ENCODE measurements at places on chromosomes 12 and 14.
A peak's percentile ranks its signal among the peaks of the same experiment; 100 is the strongest.

DNA sequence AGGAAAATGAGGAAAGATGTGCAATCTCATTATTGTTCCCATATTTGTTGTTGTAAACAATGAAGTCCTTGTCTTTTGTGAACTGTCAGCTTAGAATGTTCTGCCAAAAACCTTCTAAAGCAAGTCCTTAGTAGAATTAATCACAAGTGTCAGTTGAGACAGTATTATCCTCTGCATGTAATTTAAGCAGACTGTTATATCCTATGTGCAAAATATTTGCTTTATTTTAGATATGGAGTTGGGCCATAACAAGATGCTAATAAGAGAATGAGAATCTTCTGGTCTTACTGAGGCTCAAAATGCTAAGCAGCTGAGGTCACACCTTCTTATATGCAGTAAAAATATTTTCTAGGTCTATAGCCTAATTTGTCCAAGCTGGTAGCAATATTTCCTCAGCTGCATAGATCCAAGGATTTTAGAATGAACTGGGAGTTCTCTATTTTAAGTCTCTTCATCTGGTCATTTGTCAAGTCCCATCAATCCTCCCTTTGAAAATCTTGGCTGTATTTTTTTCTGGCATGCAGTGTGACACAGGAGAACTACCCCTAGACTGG, 222.3 kb upstream of the NAV3 start:
- DNase-seq = no peak

GRCh38 chr12:12018454-12018853, 52.3 kb upstream of the BCL2L14 start:
- no peak for DNase-seq

DNA sequence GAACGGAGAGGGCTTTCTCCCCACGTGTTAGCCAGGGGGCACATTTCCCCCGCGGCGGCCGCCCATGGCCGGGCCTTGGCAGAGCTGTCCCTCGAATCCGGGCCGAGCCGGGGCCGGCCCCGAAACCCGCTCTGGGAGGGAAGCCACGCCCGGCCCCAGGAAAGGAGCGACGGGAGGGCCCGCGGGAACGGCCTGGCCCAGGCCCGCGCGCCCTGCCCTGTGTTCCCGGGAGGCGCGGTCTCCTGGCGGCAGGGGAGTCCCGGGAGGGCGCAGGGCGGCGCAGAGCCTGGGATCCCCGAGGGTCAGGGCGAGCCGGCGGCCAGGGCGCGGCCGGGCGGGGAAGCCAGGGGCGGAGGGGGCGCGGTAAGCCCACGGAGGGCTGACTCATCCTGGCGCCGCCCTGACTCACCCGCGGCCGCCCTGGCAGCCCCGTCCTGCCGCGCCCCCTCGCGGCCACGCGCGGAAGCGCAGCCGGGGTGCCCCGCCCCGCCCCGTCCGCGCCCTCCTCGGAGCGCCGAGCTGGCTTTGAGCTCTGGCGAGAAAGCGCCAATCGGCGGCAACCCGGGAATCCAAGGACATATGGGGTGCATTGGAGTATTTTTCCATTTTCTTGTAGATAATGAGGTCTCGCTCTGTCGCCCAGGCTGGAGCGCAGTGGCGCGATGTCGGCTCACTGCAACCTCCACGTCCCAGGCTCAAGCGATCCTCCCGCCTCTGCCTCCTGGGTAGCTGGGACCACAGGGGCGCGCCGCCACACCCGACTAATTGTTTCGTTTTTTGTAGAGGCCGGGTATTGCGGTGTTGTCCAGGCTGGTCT, 31.8 kb upstream of the PLEKHG6 start:
- DNase-seq = peak; percentile 91

DNA sequence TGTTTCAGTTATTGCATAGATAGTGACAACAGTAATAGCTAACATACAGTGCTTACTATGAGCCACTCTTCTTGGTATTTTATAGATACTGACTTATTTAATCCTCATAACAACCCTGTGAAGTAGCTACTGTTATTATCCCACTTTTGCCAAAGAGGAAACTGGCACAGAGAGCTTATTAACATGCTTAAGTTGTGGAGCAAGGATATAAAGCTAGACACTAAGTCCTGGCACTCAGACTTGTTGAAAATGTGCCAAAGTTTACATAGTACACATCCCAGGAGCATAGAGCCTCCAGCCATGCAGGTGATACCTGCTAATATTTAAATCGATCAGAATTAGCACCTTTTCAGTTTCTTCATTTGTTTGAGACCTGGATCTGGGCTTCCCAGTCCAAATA, 41.8 kb downstream of the VEZT start:
- no peak for DNase-seq

DNA sequence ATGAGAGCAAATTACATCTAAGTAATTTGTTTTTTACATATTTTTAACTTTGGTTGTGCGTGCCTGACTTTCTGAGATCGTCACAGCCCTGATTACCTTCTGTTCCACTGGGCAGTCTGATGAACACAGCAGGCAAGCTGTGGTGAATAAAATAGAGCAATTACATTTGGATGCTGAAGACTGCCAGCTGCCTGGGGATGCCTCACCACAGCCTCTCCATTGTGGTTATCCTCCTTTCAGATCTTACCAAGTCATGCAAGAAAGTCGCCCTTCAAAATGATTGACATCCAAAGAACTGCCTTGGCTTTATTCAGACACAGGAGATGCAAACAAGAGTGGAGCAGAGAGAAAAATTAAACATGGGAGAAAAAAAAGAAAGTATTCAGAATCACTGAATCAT, 456.6 kb upstream of the TMPO start:
- no peak for DNase-seq

DNA sequence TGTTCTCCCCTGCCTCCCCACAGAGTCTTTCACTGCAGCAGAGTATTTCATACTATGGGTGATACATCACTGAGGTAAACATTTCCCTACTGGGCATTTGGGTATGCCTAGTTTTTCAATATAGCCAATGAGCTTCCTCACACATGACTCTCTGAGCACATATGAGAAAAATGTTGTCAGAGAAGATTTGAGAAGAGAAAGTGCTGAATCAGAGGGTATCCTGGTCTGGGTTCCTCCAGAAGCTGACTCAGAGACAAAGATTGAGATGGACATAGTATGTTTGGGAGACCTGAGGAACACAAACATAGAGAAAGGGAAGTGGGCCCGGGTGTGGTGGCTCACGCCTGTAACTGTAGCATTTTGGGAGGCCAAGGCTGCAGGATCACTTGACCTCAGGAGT, 12.6 kb downstream of the SLC8B1 start:
- DNase-seq = no peak

DNA sequence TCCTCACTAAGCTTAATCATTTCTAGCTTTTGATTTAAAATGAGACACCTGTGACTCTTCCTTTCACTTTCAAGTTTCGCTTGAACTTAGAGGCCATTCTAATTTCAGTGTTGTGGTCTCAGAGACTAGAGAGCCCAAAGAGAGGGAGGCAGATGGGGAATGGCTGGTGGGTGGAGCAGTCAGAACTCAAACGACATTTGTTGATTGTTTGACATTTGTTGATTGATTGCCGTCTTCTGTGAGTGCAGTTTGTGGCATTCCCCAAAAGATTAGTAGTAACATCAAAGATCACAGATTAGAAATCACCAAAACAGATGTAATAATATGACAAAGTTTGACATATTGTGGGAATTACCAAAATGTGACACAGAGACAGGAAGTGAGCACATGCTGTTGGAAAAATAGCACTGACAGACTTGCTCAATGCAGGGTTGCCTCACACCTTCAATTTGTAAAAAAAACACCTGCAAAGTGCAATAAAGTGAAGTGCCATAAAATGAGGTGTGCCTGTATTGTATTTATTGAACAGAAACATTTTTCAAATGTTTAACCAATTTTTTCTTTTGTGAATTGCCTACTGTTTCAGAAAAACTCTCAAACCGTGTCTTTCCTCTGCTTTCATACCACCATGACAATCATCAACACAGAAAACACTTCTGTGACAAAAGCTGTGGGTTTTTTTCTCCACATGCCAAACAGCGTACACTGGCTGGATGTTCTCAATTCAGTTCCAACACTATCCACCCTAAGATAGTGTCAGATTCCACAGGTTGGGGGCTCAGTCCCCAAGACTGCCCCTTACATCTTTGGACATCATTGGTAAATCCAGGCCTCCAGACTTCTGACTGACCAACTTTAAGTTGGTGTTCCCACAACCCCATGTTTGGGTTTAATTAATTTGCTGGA, 376.3 kb upstream of the RGS6 start:
- DNase-seq = no peak

DNA sequence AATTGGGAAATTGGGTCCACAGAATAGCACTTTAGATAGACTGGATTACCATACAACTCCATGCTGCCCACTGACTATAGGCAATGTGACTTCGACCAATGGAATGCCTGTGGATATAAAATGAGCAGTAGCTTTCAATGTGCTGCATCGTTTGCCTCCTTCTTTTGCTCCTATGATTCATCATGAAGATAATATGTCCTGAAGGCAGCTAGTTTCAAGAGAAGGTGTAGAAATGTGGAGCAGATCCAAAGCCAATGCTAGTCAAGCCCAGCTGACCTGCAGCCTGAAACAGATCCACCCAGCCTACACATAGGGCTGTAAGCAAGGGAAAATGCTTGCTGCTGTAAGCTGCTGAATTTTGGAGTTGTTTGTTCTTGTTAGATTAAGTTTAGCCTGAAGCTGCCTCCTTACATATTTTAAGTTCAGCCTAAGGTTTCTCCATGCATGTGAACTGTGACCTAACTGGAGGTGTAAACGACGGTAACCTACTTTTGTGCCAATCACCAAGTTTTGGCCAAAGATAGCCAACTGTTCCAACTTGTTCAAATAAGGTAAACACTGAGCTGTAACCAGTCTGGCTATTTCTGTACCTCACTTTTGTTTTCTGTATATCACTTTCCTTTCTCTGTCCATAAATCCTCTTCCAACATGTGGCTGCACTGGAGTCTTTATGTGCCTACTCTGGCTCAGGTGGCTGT, 169.1 kb upstream of the AVPR1A start:
- no peak for DNase-seq

GRCh38 chr12:67269633-67270573, 745 bp downstream of the CAND1 start:
- peak; percentile 57 for DNase-seq

- DNase-seq = no peak
Measured at GRCh38 chr12:52395761-52396434, 10.2 kb downstream of the KRT82 start.

DNA sequence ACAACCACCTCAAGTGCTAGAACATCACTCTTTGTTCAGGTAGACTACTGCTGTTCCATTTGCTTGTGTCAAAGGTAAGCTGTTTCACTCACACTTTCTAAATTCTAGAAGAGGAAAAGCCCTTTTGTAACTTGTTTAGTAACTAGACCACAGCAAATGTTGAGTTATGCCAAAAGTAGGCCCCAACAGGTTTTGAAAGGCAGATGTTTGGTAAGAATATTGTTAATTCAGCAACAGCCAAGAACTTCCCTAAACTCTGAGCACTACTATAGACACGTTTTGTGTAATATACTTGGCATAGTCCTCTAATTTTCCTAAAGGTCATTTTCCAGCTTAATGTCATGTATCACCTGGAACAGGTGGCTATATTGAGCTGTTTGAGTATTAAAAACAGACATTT, 79.0 kb downstream of the DCAF5 start:
- no peak for DNase-seq

Data from right lobe of liver (tissue), 6 donors.